ENCODE measurements at places on chromosomes 12 and 14.

GRCh38 chr12:100567945-100568344 is 5.5 kb upstream of the GAS2L3 start:
- DNase-seq, result no peak

DNA sequence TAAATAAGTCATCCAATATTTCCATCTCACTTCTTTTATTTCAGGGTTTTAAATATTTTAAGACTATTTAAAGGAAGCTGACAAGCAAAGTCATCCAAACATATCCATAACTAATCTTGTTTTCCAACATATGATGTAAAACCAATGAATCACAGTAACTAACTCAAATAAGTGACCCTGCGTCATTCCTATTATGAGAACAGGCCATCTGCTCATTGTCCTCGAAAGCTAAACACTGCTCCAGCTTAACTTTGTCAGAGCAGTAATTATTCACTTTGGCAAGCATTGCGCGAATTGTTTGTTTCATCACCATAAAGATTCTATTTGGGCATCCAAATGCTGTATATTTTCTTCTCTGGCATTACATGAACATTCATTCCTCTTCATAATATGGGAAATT is 99.1 kb downstream of the CAPZA3 start:
- no peak for DNase-seq

GRCh38 chr12:50149311-50149710 is 17.9 kb downstream of the CERS5 start:
- DNase-seq, result no peak

GRCh38 chr12:98592825-98593322 is 612 bp upstream of the SLC25A3 start:
- DNase-seq, result no peak

- no peak for DNase-seq
These were observed 146.4 kb downstream of the BMP4 start for GRCh38 chr14:53810221-53810620.

DNA sequence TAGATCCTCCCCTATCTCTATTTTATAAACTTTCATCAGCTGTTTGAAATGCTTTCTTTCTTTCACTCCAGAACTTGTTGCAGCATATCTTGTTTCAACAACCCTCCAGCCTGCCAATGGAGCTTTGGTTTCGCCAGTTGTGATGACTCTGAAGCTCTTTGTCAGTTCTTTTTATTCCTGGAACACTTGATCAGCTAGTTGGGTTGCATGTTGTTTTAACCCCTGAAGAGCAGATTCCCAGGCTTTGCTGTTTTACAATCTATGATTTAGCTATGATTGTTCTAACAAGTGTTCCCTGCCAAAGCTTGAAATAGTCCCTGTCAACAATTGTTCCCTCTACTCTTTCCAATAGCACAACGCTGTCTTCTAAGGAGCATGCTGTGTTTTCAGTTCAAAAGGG is 50.6 kb upstream of the FUT8 start:
- DNase-seq, result peak; percentile 66

GRCh38 chr12:111447571-111448265 is 42.0 kb downstream of the SH2B3 start:
- DNase-seq, result no peak

GRCh38 chr14:95471016-95471415 is 45.4 kb downstream of the SYNE3 start:
- DNase-seq, result no peak

DNA sequence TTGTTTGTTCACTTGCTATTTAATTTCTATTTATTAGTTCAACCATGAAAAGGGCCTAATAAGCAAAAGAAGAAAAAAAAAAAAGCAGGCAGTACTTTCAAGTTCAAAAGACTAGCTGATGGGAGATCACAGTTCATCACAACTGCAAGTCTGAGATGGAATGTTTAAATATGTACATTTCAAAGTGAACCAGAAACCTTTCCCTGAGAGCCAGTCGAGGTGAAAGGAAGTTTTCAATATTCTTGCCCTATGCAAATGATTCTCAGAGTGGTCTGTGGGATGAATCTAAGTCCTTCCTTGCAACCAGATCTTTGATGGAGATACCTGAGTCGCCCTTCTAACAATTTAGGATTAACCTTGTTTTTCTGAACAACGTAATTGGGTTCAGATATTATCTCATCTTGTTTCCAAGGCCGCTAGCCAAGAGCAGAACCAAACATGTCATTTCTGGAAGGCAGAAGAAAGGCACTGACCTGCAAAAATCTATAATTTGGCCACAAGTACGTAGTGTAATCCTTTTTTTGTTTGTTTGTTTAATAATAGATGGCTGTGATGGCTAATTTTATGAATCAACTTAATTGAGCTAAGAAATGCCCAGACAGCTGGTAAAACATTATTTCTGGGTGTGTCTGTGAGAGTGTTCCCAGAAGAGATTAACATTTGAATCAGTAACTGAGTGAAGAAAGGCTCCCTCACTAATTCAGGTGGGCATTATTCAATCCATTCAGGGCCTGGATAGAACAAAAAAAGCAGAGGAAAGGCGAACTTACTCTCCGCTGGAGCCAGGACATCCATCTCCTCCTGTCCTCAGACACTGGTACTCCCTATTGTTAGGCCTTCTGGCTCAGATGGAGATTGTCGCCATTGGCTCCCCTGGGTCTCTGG is 171.1 kb upstream of the TMPO start:
- no peak for DNase-seq

GRCh38 chr12:130334937-130335336 is 2.8 kb upstream of the PIWIL1 start:
- no peak for DNase-seq

DNA sequence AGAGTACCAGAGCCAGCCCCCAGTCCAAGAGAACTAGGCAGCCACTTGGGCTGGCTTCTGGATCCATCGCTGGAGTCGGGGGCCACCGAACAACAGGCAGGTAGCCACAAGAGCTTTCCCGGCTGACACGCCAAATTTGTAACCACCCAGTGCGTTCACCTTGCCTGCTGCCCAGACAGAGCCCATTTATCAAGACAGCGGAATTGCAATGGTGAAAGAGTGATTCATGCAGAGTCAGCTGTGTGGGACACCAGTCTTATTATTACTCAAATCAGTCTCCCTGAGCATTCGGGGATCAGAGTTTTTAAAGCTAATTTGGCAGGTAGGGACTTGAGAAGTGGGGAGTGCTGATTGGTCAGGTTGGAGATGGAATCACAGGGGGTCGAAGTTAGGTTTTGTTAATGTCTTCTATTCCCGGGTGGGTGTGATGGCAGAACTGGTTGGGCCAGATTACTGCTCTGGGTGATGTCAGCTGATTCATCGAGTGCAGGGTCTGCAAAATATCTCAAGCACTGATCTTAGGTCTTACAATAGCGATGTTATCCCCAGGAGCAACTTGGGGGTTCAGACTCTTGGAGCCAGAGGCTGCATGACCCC is 64.3 kb downstream of the PDE6H start:
- DNase-seq, result no peak

DNA sequence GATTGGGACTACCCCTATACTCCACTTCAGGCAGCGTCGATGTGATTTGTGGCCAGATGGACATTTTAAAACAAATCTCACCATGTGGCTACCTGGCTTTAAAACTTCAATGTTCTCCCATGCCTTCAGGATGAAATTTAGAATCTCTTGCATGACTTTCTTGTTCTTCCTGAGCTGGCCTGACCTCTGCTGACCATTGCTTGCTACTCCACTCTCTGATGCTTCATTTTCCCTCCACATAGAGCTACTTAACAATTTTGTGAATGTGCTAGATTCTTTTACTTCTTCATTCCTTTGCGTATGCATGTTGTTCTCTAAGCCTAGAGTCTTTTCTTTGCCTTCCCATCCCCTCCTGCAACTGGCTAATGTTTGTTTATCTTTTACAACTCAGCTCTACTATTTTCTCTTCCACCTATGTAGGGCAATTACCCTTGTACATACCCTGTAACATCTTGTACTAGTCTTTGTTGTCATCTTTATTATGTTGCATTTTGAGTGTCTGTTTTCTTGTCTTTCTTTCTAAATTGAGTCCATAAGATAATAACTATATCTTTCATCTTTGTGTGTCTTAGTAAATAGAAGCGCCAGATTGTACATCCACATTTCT is 41.2 kb downstream of the YLPM1 start:
- peak; percentile 4 for DNase-seq

- DNase-seq, result peak; percentile 99
These were observed 624 bp upstream of the SBNO1 start for GRCh38 chr12:123365025-123365917.

- DNase-seq, result peak; percentile 65
These were observed 69.8 kb downstream of the RERG start for GRCh38 chr12:15151161-15152091.

- no peak for DNase-seq
These were observed 553.0 kb downstream of the SLC16A7 start for GRCh38 chr12:60148831-60149230.

DNA sequence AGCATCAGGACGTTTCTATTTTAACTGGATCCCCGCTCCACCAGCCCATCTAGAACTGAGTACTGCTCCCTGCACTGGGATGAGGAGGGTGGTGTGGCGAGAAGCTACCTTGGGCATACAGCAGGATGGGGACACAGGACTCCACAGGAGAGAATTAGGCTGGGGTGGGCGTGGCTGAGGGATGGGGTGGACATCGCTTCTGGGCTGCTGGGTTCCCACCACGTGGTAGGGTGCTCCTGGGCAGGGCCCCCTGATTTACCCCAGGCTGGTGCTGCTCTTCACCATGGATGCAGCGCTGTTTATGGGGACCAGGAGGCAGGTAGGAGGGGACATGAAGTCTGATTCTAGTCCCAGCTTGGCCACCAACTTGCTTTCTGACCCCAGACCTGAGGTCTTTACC is 41.9 kb downstream of the VDR start:
- no peak for DNase-seq

- DNase-seq, result no peak
These were observed 39.2 kb downstream of the ZFP36L1 start for GRCh38 chr14:68753690-68754089.

- peak; percentile 51 for DNase-seq
These were observed 40.9 kb downstream of the NT5DC3 start for GRCh38 chr12:103799857-103800771.

DNA sequence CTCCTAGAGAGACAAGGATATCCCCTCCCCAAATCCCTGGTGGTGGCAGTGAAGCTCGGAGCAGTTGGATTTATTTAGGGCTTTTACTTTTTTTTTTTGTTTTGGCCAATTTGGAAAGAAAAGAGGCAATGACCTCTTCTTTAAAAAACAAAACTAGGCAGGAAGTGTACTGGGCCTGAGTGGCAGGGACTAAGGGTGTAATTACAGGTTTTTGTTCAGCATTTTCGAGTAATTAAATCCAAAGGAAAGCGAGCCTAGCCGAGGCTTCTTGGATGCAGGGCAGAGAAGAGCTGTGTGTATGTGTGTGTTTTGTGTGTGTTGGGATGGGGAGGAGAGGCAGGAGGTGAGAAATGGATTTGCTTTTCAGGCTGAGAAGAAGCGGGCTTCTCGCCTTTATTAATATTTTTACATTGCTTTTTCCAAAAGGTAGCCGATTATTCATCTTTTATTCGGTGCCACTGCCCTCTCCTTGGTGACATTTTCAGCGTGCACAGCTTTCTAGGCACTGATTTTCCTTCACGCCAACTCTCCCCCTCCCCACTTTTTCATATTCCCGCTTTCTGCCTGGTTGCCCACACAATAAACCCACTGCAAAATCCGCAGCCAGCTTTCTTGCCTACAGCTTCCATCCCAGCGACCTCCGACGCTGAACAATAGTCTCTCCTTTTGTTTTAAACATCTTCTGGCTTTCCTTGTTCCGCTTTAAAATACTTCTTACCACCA is 8.9 kb upstream of the IRF2BPL start:
- no peak for DNase-seq

DNA sequence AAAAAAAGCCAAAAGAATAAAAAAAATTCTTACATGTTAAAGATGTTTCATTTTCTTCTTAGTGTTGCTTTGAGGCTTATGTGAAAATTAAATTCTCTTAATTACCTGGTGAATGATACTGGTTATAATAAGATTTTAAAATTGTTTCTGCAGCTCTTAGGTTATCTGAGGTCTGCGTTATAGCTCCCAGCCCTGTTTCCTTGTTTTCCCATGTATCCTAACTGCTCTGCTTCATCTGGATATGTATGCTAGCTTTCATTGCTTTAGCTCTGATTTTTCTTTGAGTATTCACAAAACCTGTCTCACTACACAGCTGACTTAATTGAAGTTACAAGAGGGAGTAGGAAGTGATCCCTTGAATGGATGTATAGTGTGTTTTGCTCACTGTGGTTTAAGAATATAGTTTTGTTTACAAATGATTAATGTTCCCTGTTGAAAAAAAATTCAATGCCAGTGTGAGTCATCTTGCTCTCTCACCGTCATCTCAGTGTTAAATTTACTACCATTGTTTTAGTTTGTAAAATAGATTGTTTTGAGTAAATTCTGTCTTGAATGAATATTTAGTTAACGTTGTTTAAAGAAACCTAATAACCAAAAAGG is 26.8 kb downstream of the CPSF6 start:
- DNase-seq, result no peak

All from midbrain (tissue), 1 donor.